Fibroblast of the aortic adventitia (primary cell): ENCODE measurements at places on chromosomes 2 and 18. TPM values are rescaled to one million over a fixed set of nuclear protein-coding genes. Genes with fewer than 3 reads are reported as not detected.

VIT gene
- 2.0 and 12.9 TPM in 2 replicates for total RNA-seq

GPR45 gene
- total RNA-seq = not detected in 2 replicates

CPO gene
- 0.18 TPM in 1 of 2 replicates, not detected in the other for total RNA-seq

SPATA3 gene
- not detected in 2 replicates for total RNA-seq

CABLES1 gene
- total RNA-seq = 7.4 and 19.2 TPM in 2 replicates

GPR39 gene
- total RNA-seq = 0.41 and 12.7 TPM in 2 replicates

MYCN gene
- total RNA-seq = not detected in 2 replicates

C2orf72 gene
- total RNA-seq = not detected in 2 replicates

RBM44 gene
- 0.27 and 0.65 TPM in 2 replicates for total RNA-seq

MEP1B gene
- not detected in 2 replicates for total RNA-seq

FSHR gene
- total RNA-seq = not detected in 2 replicates

PRKAG3 gene
- total RNA-seq = 0.18 and 0.41 TPM in 2 replicates

RGPD4 gene
- total RNA-seq = 0.16 TPM in 1 of 2 replicates, not detected in the other

DSG4 gene
- total RNA-seq = not detected in 2 replicates

INO80C gene
- 2.9 and 4.8 TPM in 2 replicates for total RNA-seq

KRTCAP3 gene
- not detected in 2 replicates for total RNA-seq

ANKRD23 gene
- total RNA-seq = 2.3 and 6.0 TPM in 2 replicates

MARCHF4 gene
- 0.57 and 1.3 TPM in 2 replicates for total RNA-seq

TEX44 gene
- not detected in 2 replicates for total RNA-seq

TNFAIP6 gene
- 47.3 and 51.9 TPM in 2 replicates for total RNA-seq

GAL3ST2 gene
- 0.25 TPM in 1 of 2 replicates, not detected in the other for total RNA-seq

SLC19A3 gene
- 0.18 and 1.6 TPM in 2 replicates for total RNA-seq
